ENCODE measurements at places on chromosomes 4 and X.

DNA sequence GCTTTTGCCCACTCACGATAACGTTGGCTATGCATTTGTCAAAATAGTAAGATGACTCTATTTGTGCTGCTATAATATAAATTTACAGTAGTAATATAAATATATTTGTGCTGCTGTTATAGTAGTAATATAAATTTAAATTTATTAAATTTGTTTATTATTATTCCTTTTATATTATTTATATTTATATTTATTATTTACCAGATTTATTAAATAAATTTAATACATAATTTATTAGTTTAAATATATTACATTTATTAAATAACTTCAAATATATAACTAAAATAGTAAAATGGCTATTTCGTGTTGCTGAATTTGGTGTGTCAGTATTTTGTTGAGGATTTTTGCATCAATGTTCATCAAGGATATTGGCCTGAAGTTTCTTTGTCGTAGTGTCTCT, 246.5 kb upstream of the FGF16 start:
- no peak for DNase-seq

DNA sequence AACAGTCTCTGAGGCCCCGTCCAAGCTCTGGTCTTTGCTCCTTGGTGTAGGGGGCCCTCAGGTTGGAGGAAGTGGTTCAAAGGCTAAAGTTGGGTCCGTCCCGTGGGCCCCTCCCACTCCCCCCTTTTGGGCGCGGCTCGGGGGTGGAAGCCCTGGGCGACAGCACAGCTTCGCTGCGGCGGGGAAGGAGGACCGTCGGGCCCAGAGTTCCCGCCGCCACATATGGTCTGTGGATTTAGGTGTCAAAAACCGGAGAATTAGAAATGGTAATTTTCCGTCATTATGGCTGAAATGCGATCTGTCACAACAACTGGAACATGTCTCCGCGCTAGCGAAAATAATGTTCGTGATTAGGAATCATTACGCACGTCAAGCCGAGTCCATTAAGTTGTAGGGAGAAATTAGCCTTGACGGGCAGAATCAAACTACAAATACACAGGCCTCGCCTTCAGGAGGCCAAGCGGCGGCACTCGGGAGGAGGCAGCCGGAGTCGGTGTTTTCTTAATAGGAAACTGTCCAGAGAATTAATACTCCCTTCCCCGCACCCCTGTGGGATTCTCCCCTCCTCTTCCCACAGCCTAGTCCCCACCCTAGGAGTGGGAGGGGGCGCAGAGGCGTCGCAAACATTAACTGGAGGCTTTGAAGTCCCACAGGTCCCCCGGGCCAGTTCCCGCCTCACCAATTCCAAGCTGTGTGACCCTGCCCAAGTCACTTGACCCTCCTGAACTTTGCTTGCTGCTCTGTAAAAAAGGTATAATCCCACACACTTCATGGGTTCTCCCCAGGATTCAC, 15.0 kb downstream of the NKX3-2 start:
- no peak for DNase-seq

DNA sequence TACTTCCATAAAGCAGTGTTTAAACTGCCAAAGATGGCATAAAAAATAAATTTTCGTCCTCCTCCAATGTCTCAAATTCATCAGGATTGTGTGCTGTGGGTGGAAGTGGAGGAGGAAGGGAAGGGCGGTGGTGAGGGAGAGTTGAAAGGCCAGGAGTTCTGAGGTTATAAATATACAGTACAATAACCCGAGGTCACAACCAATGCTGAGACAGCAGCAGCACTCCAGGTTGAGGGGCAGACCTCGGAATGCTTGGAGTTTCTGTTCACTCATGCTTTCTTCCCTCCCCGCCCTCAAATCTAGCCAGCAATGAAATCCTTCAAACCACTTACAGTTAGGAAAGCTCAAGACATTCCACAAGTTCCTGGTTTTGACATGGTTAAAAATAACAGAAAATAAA, 134.0 kb upstream of the SMAD1 start:
- no peak for DNase-seq

GRCh38 chrX:32408389-32408788, 803.0 kb downstream of the DMD start:
- DNase-seq, result peak; percentile 33

DNA sequence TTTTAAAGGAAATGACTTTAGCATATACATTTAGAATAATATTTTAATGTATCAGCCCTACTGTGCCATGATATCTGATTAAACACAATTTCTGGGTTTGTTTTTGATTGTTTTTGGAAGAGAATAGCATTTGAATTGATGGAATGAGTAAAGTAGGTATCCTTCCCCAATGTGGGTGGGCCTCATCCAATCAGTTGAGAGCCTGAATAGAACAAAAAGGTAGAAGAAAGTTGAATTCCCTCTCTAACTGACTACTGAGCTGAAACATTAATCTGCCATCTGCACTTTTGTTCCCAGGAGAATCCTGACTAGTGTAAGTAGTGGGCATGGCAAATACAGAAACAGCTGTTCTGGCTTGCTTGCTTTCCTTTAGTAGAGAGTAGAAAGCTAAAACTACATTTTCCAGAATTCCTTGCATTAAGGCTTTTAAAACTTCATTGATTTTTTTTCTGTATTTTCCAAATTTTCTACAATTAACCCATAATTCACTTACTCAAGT, 9.7 kb upstream of the SEC24D start:
- DNase-seq, result no peak

DNA sequence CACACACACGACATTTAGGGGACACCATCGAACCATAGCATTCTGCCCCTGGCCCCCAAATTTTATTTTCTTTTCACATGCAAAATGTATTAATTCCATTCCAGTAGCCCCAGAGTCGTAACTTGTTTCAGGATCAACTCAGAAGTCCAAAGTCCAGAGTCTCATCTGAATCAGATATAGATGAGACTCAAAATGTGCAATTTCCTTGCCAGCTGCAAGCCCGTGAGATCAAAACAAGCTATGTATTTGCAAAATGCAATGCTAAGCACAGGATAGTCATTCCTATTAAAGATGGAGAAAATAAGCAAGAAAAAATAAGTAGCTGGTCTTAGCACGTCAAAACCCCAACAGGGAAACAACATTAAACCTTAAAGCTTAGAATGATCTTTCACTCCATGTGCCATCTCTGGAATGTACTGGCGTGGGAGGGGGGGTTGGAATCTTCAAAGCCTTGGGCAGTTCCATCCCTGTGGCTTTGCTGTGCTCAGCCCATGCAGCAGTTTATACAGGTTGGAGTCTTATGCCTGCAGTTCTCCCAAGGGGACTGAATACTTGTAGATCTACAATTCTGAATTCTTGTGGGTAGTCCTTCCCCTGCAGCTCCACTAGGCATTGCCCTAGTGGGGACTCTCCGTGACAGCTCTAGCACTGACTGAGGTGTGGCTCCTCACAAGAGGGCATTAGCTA, 47.7 kb upstream of the SYTL5 start:
- peak; percentile 64 for DNase-seq

DNA sequence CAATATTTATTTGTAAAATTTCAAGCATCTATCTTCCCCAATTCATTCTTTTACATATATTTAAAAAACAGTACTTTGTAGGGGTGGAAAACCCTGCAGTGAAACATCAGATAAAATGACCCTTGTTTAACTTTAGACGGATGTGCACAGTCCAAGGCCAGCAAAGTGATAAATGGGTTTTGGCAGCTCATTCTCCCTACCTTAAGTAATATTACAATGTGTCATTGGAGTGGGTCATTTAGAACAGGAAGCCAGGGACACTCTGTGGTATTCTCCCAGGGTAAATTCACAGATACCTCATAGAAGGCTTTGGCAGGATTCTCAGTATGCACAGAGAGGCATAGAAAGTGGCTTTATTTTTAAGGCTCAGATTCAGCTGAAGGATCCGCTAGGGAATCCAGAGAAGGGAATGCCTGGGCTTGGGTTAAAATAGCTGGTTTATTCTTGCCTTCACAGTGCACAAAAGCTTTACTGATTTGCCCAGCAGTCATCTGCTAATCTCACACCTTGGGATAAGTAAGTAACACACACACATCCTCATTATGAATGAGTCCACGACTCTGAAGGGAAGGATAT, 206.7 kb downstream of the RASL11B start:
- no peak for DNase-seq

DNA sequence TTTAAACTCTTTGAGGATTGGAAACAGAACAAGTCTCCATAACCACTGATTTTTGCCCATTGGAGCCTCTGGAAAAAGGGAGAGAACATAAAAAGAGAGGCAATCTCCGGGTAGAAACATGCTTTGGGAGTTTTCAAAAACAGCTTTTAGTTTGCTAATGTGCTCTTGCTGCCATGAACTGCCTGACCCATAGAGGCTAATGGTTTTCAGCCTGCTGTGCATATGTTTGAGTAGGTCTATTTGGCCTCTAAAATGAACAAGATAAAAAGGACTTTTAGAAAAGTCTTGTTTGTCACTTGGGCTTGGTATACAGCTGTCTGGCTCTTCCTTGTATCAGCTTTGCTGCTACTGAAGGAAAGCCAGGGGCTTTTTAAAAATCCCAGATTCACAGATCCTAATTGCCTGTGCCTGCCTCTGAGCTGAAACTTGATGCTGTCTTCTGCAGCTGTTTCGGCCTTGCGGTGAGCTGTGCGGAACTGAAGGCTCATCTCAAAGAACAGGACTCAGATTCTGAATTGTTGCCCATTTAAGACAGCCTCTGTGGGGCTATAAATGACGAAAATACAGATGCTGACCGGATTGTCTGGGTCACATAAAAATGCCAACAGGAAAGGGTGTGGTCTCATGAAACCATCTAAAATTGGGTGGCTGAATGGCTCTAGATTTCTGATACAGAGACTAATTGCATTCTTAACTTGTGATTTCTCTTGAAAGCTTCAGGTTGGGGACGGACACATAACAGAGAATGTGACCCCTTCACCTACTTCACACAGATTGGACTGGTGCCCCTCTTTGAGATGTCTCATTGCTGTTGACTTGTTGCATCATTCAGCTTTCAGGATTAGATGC, 18.4 kb upstream of the ZNF41 start:
- DNase-seq, result no peak

- DNase-seq, result no peak
Observed at GRCh38 chr4:67234296-67234695, 311.0 kb downstream of the CENPC start.

DNA sequence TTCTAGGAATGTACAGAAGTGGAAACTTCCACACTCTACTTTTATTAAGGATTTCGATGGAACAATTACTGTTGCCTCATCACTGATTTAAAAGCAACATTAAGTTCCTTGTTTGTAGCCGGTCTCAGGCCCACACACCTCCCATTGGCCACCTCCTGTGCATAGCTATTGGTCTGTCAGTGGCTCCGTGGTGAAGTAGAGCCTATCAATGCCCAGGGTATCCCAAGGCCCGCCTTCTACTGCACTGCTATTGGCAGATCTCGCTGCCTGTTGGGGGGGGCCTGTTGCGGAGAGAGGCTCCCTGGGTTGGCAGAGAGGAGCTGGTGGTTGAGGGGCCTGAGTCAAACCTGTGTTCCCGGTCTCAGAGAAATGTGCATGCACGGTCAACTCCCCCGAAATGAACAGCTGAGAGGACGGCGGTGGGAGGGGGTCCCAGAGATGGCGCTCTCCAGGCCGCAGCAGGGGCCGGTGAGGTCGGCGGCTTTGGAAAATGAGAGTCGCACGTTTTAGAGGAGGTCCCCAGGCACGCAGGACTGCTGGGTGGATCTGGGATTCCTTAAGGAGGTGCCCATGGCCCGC, 4.9 kb upstream of the ARAF start:
- peak; percentile 96 for DNase-seq

GRCh38 chr4:13504374-13504773, 20.2 kb upstream of the RAB28 start:
- DNase-seq, result no peak

GRCh38 chr4:146190456-146190855, 14.9 kb downstream of the LSM6 start:
- no peak for DNase-seq

GRCh38 chr4:45745741-45746140, 378.1 kb downstream of the GABRG1 start:
- DNase-seq, result no peak

DNA sequence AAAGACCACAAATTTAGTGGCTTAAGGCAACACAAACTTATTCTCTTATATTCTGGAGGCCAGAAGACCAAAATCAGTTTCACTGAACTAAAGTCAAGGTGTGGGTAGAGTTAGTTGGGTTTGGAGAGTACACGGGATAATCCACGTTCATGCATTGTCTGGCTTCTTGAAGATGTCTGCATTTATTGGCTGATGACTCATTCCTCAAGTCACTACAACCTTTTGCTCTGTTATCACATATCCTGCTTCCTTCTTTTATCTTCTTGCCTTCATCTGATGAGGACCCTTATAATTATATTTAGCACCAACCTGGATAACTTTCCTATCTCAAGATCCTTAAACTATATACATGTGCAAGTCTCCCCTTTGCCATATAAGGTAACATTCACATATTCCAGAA, 590.0 kb downstream of the FSTL5 start:
- DNase-seq, result no peak

DNA sequence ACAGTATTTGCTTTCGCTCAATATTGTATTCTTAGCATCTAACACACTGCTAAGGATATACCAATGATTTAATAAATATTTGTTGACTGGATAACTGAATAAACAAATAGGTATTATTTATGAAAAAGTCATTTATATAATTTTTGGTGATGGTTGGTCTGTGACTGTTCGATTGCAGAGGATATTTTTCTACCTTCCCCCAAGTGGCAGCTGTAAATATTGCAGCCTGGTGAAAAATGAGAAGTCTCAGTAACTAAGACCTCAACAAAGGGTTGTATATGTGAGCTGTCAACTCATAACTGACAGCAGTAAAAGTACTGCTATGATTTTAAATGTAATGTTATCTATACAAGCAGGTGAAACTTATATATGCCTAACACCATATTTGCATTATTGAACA, 36.0 kb downstream of the HTR2C start:
- DNase-seq, result peak; percentile 41
